ENCODE measurements at places on chromosomes 5 and 9.

DNA sequence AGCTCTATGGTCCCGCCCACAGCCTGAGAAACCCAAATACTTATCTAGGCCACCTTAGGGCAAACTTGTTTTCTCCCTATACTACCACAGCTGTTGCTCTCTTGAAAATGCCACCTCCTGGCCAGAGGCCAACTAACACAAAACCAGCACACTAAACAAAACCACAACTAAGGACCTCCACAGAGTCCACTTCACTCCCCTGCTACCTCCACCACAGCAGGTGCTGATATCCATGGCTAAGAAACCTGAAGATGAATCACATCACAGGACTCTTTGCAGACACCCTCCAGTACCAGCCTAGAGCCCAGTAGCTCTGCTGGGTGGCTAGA lies 108.4 kb downstream of the ALDH1A1 start:
- no peak for ATAC-seq

DNA sequence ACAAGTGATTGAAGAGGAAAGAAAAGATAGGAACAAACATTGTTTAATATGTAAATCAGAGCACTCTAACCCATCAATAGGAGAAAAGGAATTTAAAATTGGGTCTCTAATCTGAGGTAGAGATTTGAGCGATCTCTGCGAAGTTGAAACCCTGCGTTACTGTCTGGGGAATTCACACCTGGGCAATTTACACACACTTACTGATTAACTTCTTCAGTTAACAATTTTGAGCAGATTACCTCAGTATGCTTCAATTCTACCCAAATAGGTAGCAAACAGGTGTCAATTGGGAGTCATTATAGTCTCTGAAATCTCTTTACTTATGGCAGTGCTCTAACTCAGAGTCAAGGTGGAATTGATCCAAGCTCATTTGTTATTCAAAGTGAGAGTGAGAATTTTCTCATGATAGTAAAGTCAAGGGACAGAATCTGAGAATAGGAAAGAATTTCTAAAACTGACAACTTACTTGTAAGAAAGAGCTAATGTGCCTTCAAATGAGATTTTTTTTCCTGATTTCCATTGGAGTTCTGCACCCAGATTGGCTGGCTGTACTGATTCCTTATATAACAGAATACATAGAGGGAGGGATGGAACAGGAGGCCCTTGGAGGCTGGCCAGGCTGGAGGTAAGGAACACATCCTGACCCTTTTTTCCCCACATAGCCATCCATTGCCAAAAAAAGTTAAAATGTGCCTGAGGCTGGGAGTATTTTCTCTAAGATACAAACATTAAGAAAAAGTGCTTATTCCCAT lies 27.1 kb upstream of the IFNA14 start:
- ATAC-seq, result no peak

DNA sequence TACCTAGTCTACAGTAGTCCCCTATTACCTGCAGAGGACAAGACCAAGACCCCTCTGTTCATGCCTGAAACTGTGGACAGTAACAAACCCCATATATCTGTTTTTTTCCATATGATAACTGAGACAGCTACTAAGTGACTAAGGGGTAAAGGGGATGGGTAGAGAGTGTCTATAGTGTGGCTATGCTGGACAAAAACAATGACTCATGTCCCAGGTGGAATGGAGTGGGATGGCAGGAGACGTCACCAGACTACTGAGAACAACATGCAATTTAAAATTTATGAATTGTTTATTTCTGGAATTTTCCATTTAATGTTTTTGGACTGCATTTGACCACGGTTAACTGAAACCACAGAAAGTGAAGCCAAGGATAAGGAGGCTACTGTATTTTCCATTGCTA lies 171.8 kb downstream of the AGTPBP1 start:
- ATAC-seq, result no peak

DNA sequence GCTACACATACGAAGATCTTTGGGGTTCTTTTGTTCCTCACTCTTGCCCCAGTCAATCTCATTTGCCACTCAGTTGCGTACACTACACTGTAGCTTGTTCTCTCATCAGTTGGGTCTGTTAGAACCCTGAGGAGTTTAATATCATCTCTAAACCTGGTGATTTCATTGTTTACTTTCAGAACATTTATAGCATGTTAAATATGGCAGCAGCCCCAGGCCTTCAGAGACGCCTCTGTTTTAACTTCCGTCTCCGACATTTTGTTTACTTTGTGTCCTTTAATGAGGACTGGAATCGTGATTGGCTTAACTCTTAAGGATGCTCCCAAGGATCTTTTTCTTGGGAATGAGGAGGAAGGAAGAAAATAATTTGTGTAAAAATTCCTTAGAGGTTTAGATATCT lies 510.1 kb downstream of the NR2F1-AS1 start:
- ATAC-seq, result no peak

GRCh38 chr5:107639990-107640389 lies 30.7 kb downstream of the EFNA5 start:
- ATAC-seq, result no peak

- no peak for ATAC-seq
Measured at GRCh38 chr9:8857068-8857925, 1057.7 kb upstream of the DMAC1 start.

DNA sequence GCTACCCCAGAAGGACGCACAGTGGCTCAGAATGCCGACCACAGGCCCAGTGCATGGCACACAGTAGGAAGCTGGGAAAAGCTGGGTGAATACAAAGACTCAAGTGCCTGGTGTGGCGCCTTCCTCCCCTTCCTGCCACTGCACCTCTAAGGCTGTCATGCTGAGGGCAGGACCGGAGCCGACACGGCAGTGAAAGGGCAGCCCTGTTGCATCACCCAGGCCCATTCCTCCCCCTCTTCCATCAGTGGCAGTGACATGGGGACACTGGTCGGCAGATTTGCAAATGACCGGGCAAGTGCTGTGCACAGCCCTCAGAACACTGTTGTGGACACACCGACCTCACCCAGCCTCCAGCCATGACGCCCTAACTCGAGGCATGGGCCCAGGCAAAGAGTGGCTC lies 84.0 kb downstream of the STK10 start:
- no peak for ATAC-seq

GRCh38 chr9:26413611-26414010 lies 479.0 kb downstream of the CAAP1 start:
- ATAC-seq, result no peak

GRCh38 chr5:172554562-172554961 lies 86.5 kb upstream of the NEURL1B start:
- ATAC-seq, result no peak

DNA sequence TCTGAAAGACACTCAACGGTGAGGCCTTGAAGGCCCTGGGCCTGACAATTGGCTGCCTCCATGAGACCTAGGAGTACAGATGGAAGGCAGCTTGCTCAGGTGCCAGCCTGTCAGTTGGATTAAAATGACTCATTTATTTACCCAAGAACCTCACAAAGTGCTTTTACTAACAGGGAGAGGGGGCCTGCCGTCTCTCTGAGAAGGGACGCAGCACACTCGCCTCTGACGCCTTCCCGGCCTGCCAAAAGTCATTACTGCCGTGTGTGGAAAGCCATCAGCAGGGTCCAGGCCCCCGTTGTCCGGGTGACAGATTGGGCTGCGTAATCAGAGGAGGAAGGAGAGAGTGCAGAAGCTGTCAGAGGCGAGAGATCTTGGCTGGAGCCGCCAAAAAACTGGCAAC lies 32.4 kb downstream of the DDX31 start:
- no peak for ATAC-seq

GRCh38 chr5:109982966-109983534 lies 293.3 kb downstream of the MAN2A1 start:
- no peak for ATAC-seq

- ATAC-seq, result no peak
Measured at GRCh38 chr9:83355729-83356151, 182.5 kb downstream of the FRMD3 start.
